ENCODE measurements at places on chromosomes 7 and 10. TPM values are rescaled to one million over a fixed set of nuclear protein-coding genes. Genes with fewer than 3 reads are reported as not detected.

- DNase-seq: no peak
Observed at GRCh38 chr7:51138123-51139085, 178.2 kb downstream of the COBL start.

Gene PDSS1
- total RNA-seq: 5.8 TPM

Gene AGR3
- total RNA-seq: not detected

GRCh38 chr7:155395176-155395797 lies 62.6 kb upstream of the EN2 start:
- DNase-seq: no peak

DNA sequence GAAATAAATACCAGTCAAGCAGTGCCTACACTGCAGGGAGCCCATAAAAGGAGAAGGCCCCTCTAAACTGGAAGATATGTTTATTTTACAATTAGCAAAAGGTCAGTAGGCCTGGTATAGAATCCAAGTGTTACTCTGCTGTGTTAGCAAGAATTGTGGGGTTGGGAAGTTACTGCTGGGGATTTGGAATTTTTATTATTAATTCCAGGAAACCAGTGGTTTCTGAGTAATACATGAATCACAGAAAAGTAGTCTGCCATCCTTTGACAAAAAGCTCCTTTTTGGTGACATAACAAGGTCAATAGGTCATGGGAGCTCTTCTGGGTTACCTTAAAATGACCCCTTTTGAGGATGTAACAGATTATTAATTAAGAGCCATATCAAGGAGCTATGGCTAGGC lies 67.4 kb downstream of the ZNF92 start:
- DNase-seq: no peak

- DNase-seq: no peak
Observed at GRCh38 chr10:129924375-129925085, 39.5 kb downstream of the EBF3 start.

Gene CLDN4
- not detected for total RNA-seq

- DNase-seq: no peak
Observed at GRCh38 chr7:15218261-15218660, 315.7 kb upstream of the DGKB start.

Gene ITIH5
- 8.5 TPM for total RNA-seq

DNA sequence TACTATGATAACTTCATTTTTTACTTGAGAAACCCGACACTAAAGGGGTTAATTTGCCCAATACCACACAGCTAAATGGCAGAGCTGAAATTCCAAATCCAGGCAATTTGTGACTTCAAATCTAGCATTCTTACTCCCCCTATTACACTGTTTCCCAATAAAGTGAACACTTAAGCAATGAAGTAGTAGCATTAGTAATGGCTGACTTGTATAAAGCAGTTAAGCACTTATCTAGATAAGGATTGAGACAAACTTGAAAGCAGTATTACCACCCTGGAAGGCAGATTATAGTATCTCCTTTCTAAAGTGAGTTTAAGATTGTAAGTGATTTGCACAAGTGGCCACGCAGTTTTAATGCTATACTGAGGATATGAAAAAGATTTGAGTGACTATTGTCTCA lies 39.3 kb downstream of the WASL start:
- no peak for DNase-seq

GRCh38 chr7:155798673-155799439 lies 13.4 kb downstream of the SHH start:
- DNase-seq: peak; percentile 3

GRCh38 chr7:108839076-108839475 lies 269.4 kb downstream of the DNAJB9 start:
- no peak for DNase-seq

- no peak for DNase-seq
Observed at GRCh38 chr10:107490389-107490788, 325.9 kb upstream of the SORCS1 start.

Gene ITPRID1
- not detected for total RNA-seq

DNA sequence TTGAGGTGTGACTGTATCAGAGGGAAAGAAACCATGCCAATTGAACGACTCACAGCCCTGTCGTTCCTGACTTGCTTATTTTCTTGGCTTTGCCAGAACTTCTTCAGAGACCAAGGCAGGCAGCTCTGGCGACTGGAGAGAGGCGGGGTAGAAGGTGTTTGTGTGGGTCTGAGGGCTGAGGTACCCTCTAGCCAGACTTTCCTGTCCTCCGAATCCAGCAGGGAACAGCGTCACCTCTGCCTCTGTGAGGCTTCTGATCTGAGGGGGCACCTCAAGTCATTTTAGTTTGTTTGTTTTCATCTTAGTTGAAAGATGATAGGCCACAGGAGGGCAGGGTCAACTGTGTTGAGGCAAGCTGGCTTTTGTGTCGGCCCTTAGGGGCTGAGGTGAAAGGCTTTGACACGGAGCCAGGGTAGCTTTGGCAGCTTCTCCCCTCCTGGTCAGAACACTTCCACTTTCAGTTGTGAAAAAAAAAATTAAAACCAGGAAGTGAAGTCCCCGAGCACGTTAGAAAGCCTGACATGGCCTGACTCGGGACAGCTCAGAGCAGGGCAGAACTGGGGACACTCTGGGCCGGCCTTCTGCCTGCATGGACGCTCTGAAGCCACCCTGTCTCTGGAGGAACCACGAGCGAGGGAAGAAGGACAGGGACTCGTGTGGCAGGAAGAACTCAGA lies 1.9 kb downstream of the ACSL5 start:
- peak; percentile 75 for DNase-seq

Gene GBX1
- 1.5 TPM for total RNA-seq

DNA sequence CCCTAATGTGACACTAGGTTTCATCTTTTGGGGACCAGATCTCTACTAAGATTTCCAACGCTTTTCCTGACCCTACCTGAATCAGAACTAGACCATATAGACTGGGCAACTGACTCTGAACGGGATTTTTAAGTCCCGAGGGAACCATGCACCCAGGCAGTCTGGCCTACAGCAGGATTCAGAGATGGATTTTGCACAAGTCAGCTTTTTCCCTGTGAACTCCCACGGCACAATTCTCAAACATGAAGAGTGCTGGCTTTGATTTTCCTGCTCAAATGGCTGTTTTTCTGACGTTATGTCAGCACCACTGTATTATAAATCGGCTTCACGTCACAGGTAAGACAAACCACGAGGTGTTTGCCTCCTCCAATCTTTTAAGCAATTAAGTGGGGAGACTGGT lies 409.1 kb downstream of the TCERG1L start:
- no peak for DNase-seq

DNA sequence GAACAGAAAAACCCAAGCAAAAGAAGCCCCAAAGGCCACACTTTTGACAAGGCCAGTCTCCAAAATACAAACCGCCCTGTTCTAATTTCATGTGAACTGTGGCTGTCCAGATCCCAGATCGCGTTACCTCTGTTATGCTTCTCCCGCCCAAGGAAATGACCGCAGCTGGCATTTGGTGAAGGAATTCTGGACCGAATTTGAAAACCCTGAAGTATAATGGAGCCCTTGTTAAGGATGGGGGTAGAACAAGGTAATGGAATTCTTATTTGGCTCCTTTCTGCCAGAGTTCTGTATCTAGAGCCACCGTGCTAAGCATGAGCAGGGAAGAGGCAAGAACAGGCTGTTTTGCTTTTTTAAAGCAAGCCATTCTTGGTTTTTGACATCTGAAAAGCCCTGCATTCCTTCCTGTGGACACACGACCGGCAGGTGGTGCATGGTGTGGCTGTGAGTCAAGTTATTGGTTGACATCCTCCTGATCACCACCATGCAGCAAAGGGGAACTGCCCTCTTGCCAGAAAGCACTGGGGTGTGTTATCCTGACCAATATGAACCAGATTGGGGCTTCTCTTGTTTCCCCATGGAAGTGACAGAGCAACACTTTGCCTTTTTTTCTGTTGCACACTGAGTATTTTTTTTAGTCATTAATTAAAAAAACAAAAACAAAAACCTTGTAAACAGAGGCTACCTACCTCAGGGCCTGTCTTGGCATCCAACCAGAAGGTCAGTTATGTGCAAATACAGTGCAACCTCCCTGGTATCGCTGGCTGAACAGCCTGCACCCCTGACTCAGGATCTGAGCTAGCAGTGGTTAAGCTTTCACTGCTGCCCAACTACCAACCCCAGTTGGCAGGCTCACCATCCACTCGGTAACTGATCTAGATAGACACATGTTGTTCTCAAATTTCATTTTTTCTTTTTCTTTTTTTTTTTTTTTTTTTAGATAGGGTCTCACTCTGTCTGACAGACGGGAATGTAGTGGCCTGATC lies 14.2 kb downstream of the UCMA start:
- no peak for DNase-seq

GRCh38 chr7:100641463-100641859 lies at the start of gene TFR2:
TSS of gene TFR2 (minus strand) at chr7:100641552. CDS start at chr7:100641509, 43 bp downstream.
- DNase-seq: no peak

- DNase-seq: no peak
Observed at GRCh38 chr7:69193061-69193460, 405.2 kb upstream of the AUTS2 start.

Gene ENTPD1
- total RNA-seq: 7.5 TPM

- DNase-seq: no peak
Observed at GRCh38 chr7:17580856-17581255, 282.4 kb downstream of the AHR start.

Gene HOXA3
- total RNA-seq: 0.72 TPM

Gene TAS2R3
- 0.47 TPM for total RNA-seq

Gene ZNF92
- 3.3 TPM for total RNA-seq

DNA sequence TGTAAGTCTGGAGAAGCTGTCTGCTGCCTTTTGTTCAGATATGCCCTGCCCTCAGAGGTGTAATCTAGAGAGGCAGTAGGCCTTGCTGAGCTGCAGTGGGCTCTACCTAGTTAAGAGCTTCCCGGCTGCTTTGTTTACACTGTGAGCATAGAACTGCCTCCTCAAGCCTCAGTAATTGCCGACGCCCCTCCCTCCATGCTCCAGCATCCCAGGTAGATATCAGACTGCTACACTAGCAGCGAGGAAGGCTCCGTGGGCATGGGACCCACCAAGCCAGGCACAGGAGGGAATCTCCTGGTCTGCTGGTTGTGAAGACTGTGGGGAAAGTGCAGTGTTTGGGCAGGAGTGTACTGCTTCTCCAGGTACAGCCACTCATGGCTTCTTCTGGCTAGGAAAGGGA lies 26.4 kb upstream of the CXCL12 start:
- DNase-seq: no peak

DNA sequence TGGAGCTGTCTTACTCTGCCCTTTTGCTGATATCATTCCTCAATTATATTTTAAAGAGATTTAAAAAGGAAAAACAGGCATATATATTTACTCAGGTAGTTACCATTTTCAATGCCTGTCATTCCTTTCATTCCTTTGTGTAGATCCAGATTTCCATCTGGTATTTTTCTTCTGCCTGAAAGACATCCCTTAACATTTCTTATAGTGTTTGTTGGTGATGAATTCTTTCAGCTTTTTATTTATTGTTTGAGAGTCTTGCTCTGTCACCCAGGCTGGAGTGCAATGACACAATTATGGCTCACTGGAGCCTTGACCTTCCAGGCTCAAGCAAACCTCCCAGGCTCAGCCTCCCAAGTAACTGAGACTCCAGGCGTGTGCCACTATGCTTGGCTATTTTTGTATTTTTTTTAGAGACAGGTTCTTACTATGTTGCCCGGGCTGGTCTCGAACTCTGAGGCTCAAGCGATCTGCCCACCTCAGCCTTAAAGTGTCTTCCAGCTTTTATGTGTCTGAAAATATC lies 5.6 kb upstream of the POM121 start:
- no peak for DNase-seq

Gene C10orf105
- total RNA-seq: 0.07 TPM

Gene SEMA3E
- 0.12 TPM for total RNA-seq

Gene CCDC3
- total RNA-seq: 2.4 TPM

GRCh38 chr7:15684871-15685270 lies 1.6 kb downstream of the MEOX2 start:
- peak; percentile 46 for DNase-seq

Gene WNT8B
- total RNA-seq: not detected

- no peak for DNase-seq
Observed at GRCh38 chr10:93464776-93465388, 17.3 kb downstream of the MYOF start.

- no peak for DNase-seq
Observed at GRCh38 chr10:118668228-118668952, 72.9 kb upstream of the PRLHR start.

DNA sequence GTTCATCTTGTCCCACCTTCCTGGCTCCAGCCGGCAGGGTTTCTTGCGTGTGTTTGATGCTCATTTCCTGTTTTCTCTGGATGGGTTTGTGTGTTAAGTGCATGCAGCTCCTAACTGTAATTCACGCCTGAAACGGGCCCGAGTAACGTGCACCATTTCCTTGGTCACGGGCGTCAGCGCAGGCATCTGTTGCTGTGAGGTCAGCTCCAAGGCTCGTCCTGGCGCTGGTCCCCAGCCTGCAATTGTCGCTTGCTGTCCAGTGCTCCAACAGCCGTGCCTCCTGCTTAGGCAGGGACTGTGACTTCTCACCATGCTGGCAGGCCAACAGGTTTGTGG lies 201.1 kb downstream of the GLRX3 start:
- no peak for DNase-seq

DNA sequence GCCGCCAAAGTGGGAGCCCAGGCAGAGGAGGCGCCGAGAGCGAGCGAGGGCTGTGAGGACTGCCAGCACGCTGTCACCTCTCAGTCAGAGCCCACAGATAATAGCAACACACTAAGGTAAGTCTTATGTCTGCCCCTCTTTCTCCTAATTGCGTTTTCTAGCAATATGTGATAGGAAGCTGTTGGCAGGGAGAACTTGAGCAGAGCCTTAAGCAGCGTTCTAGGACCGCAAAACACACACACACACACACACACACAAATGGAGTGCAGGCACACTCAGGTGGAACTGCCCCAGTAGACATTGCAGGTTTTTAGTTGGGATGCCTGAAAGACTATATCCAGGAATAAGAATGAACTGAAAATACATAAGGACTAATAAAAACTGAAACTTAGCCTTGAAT lies 1188.5 kb downstream of the NXPH1 start:
- no peak for DNase-seq

Gene CLRN3
- not detected for total RNA-seq

Gene LLCFC1
- not detected for total RNA-seq

GRCh38 chr7:37283716-37284115 lies 164.9 kb downstream of the ELMO1 start:
- no peak for DNase-seq

DNA sequence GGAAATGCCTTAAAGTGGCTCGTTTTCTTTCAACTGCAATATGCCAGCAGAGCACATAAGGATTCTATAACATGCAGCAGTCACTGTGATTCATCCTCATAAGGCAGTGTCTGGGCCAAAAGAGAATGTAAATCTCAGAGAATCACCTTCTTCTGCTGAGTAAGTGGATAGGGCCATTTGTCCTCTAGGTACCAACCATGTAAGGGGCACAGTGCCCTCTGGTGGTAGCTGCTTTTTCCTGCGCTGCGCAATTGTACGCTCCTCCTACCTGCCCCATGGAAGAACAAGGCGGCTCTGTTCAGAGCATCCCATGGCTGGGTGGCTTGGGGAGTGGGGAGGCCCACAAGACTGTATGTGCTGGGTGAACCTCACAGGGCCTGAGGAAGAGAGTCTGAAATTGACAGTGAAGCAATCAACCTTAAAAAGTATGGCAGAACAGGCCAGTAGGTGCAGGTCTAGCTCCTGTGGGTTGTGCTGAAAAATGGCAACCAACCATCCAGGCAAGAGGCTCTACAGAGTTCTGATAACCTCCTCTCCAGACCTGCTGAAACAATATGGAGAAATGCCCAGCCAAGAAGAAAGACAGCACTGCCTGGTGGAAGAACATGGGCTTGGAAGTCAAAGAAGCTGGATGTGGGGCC lies 78.6 kb upstream of the C10orf90 start:
- peak; percentile 78 for DNase-seq

Gene ZNF467
- 7.8 TPM for total RNA-seq

- no peak for DNase-seq
Observed at GRCh38 chr10:77308084-77308732, 329.4 kb downstream of the KCNMA1 start.

Gene AOC1
- total RNA-seq: 0.17 TPM

Measured in left ventricle myocardium superior (tissue), 1 donor.